Stimulated activated CD8-positive, alpha-beta memory T cell treated with anti-CD3 and anti-CD28 coated beads, Interleukin-15, amount 100 ng/mL, for 24 hours (primary cell): ENCODE measurements at places on chromosomes 6 and 20.

DNA sequence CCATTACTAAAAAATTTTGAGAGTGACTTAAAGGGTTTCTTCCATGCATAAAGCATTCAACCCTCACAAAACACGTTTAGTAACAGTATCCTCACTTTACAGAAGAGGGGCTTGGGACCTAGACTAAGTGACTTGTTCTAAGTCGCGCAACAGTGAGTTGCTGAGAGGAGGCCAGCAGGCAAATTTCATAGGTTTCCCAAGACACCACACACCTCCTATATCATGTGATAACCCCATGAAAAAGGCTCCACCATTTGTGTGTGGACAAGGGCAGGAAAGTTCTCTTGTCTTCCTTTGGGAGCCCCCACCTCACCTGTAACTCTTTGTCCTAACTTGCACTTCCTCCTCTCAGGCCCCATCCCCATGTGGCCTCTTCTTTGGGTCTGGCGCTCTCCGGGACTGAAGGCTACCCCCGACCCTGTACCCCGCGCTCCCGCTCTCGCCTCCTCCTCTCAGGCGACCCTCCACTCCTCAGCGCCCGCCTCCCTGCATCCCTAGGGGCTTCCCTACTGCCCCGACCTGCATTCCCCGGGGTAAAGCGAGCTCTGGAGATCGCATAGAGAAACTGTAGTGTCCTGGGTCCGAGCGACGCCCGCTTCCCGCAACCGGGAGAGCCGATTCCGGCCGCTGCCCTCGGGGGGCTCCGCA lies 392 bp downstream of the PSMB8 start:
- no peak for DNase-seq

GRCh38 chr6:152572338-152573088 lies 64.6 kb downstream of the SYNE1 start:
- DNase-seq, result no peak

GRCh38 chr6:107101211-107101610 lies 14.1 kb downstream of the BEND3 start:
- DNase-seq, result no peak

- DNase-seq, result no peak
These were observed 72.6 kb upstream of the RNF24 start for GRCh38 chr20:4087923-4088322.
